ENCODE measurements at places on chromosomes 13 and 19. TPM values are rescaled to one million over a fixed set of nuclear protein-coding genes. Genes with fewer than 3 reads are reported as not detected.

DNA sequence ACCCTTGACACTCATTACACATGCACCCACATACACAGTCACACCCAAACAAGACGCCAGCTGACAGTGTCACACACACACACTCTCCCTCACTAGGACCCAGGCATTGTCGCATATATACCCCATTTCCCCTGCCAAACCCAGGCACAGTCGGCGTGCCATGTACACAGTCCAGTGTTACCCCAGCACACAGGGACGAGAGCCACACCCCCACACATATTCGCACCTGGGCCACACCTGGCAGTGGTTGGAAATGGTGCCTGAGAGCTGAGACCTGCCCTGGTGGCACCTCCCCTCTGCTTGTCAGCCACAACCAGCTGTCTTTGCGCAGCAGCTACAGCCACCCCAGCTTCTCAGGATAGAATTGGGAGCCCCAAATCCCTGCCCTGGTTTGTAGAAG is 9.0 kb downstream of the NFIX start:
- DNase-seq = no peak

Gene UNC13A
- total RNA-seq = 0.10 TPM

DNA sequence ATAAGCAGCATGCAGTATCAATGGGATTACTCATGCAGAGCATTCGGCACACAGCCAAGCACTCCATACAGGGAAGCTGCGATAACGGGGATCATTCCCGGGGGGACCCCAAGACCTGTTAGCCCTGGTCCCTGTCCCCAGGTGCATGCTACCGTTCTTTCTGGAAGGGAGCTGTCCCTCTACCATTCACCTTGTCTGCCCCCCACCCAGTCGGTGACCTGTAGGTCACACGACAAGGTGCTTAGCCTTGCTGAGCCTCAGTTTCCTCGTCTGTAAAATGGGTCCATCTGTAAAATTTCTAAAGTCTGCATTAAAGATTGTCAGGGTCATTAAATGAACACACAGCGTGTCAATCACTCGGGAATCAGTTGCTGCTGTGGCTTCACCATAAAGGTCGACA is 6.8 kb upstream of the ACP7 start:
- DNase-seq = no peak

GRCh38 chr13:43285933-43286597 is 262.7 kb downstream of the DNAJC15 start:
- DNase-seq = peak; percentile 95

DNA sequence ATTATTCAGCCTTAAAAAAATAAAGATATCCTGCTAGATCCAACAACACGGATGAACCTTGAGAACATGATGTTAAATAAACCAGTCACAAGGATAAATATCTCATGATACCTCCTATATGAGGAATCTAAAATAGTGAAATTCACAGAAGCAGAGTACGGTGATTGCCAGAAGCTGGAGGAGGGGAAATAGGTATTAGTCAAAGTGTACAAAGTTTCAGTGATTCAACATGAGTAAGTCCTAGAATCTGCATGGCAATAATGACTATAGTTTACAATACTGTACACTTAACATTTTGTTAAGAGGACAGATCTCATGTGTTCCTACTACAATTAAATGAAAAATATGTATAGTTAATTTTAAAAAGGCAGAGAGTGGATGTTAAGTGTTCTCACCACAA is 206.6 kb upstream of the SLC10A2 start:
- no peak for DNase-seq

- no peak for DNase-seq
Measured at GRCh38 chr19:53192771-53193534, at the start of gene ZNF665. Gene ZNF665, minus strand, starts transcription at chr19:53193358. Its CDS starts 10,460 bp downstream, at chr19:53182898.

GRCh38 chr19:19602136-19602712 is 16.3 kb downstream of the PBX4 start:
- no peak for DNase-seq

- DNase-seq = no peak
Measured at GRCh38 chr13:20431080-20431479, 94.6 kb downstream of the CRYL1 start.

Gene RYR1
- not detected for total RNA-seq

DNA sequence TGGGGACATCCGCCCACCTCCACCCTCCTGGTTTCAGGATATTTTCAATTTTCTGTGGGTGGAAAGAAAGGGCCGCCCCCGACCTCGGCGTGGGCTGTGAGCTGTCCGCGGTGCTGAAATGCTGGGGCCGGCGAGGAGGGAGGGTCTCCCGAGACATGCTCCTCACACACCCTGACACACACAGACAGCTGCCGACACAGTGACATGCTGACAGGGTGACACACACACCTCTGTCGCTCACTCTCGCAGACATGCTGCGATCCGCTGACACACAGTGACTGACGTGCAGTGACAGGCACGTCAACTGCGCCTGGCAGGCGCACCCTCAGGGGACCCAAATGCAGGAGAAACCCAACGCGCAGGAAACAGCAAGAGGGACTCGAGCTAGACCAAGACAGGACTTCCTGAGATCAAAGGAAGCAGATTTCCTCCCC is 25.1 kb upstream of the MEIS3 start:
- no peak for DNase-seq

- DNase-seq = no peak
Measured at GRCh38 chr13:29448174-29448573, 147.3 kb downstream of the SLC7A1 start.

GRCh38 chr13:84086847-84087162 is 204.5 kb upstream of the SLITRK1 start:
- DNase-seq = no peak

- DNase-seq = no peak
Measured at GRCh38 chr13:48624858-48625257, 28.9 kb upstream of the CYSLTR2 start.

Gene LILRB4
- not detected for total RNA-seq

DNA sequence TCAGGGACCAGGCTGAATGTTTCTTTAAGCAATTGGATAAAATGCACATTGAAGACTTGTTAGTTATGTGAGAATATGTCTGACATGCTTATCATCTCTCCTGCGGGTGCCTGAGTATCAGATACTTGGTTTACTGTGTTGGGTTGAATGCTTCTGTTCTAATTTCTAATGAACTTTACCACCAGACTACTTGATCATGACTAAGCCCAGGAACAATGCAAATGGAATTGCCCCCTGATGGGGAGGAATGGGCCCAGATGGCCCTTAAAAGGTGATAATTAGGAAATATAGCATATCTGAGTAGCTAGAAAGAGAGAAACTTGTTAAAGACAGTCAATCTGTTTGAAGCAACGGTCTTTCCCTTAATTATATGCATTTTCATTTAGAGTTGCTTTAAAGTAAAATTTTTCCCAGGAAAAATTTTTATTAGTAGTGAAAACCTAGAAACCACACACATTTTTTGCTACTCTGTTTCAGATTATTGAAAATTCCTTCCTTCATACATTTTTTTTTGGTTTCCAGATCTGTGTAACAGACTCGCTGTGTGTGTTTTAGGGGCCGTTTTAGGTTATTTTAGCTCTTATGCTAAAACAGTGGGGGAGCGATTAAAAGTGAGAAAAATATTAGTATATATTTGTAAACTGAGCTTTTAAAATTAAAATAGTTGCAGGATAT is 186.6 kb downstream of the TM9SF2 start:
- DNase-seq = no peak

DNA sequence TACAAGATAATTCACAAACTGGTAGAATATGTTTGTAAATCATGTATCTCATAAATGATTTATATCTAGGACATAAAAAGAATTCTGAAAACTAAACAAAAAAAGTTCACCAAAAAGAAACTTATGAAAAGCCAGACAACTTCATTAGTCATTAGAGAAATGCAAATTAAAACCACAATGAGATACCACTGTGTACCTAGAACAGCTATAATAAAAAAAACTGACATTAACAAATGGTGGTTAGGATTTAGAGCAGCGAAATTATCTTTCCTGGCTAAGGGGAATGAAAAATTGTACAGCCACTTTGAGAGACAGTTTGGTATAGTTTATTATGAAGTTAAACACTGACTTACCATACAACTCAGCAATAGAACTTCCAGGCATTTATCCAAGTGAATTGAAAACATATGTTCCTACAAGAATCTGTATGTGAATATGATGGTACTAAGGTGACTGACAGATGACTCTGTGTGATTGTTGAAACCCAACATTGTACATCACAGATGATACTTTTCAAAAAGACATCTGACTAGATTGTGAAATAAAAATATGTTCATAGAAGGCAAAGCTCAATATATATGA is 41.8 kb downstream of the UGGT2 start:
- DNase-seq = no peak

DNA sequence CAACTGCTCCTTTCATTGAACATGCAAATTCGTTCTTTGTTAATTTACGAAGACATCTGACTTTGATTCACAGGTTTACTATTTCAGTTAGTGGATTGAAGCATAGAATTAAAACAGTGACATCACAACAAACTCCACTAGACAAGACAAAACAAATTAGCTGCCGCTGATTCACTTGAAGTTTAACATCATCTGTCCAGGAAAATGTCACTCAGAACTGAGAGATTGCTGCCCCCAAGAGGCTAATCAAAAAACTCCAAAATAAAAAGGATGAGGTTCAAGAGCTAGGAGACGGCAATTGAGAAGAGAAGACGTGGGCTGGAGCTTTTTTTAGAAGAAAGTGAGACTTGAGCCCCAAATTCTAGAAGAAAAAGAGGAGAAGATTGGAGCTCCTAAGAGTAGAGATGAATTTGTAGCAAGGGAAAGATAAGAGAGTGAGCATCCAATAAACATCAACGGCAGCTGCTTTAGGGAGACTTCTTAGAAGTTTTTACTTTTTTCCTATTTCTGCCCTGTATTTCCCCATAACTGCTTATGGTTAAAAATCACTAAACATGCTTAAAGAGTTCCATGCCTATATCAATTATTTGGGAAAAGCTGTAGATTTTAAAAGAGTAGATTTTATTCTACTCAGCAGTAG is 40.8 kb upstream of the TPP2 start:
- peak; percentile 1 for DNase-seq

DNA sequence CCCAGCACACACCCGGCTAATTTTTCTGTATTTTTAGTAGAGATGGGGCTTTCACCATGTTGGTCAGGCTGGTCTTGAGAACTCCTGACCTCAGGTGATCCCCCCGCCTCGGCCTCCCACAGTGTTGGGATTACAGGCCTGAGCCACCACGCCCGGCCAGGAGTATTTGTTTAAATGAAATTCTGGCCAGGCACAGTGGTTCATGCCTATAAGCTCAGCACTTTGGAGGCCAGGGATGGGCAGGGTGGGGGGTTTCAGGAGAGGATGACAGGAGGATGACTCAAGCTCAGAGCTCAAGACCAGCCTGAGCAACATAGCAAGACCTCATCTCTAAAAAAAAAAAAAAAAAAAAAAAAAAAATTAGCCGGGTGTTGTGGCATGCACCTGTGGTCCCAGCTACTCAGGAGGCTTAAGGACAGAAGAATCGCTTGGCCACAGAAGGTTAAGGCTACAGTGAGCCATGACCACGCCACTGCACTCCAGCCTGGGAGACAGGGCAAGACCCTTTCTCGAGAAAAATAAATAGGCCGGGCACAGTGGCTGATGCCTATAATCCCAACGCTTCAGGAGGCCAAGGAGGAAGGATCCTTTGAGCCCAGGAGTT is 8.2 kb upstream of the DHDH start:
- peak; percentile 97 for DNase-seq

- DNase-seq = no peak
Measured at GRCh38 chr19:2495651-2496316, 19.9 kb downstream of the GADD45B start.

Gene ADGRE2
- total RNA-seq = not detected

DNA sequence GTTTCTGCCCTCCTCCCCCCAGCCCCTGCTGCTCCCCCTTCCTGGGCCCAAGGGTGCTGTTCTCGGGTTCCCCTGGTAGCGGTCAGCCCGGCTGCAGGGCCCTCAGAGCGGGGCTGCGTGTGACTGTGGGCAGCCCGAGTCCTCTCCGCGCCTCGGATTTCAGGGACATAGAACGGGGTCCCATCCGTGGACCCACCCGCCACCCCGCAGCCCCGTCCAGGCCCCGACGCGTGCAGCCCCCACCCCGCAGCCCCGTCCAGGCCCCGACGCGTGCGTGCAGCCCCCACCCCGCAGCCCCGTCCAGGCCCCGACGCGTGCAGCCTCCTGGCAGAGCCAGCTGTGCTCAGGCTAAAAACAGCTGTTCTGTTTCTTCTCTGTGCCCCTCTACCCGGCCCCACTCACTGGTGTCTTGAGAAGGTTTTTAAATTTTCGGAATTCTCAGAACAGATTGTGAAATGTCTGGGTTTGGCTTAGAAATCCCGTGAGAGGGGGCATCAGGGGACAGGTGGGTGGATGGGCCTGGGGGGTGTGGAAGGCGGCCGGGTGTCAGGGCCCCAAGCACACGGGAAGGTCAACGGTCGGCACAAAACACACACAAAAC is 5.5 kb upstream of the PRTN3 start:
- no peak for DNase-seq

DNA sequence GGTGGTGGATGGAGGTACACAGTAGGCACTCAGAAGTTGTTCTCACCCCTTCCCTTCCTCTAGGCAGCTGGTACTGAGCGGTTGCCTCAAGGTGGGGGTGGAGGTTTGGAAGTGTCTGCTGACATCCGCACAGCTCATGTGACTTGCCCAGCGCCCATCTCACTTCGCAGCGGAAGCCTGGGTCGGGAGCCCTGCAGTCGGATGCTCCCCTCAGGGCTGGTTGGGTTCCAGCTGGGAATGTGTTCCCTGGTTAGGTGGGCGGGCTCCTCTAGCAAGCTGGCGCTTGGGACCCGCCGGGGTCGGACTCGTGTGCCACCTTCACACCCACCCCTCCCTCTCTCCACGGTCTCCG is 10.2 kb downstream of the PPP1R37 start:
- DNase-seq = no peak
